ENCODE measurements at places on chromosomes 12 and 14.

DNA sequence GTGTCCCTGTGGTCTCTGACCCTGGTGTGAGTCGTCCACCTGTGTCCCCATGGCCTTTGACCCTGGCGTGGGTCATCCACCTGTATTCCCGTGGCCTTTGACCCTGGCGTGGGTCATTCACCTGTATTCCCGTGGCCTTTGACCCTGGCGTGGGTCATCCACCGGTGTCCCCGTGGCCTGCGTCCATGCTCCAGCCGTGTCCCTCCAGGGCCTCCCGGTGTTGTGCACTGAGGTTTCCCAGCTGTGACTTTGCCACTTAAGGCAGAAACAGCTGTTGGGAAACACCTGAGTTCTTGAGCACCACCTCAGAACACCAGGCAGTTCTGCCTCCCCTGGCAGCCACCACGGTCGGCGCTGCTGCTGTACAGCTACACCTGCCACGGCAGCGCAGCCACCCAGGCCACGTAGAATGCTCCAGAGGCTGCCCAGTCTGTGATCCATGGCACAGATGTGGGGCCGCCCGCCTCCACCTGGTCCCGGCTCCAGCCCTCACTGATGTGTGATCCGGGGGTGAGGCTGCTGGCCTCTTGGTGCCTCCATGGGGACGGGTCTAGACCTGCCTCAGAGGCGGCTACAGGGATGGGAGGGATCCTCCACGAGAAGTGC lies 69.1 kb upstream of the GALNT9 start:
- no peak for DNase-seq

DNA sequence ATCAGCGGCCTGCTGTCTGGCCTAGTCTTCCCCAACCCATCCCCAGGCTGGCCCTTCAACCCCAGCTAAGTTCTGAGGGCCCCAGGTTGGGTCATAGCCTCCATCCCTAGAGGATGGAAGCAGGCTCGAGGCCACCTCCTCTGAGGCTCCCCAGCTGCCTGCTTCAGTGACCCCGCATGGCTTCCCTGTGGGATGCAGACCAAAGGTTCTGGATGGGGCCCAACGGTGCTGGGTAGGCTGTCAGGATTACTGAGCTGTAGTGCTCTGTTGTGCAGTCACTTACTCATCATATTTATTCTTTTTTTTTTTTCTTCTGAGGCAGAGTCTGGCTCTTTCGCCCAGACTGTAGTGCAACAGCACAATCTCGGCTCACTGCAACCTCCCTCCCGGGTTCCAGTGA lies 92.0 kb downstream of the IRF2BPL start:
- DNase-seq, result no peak

GRCh38 chr12:110373425-110373824 lies 30.1 kb downstream of the ANAPC7 start:
- no peak for DNase-seq

GRCh38 chr12:113310489-113310888 lies 24.4 kb downstream of the SLC8B1 start:
- no peak for DNase-seq

DNA sequence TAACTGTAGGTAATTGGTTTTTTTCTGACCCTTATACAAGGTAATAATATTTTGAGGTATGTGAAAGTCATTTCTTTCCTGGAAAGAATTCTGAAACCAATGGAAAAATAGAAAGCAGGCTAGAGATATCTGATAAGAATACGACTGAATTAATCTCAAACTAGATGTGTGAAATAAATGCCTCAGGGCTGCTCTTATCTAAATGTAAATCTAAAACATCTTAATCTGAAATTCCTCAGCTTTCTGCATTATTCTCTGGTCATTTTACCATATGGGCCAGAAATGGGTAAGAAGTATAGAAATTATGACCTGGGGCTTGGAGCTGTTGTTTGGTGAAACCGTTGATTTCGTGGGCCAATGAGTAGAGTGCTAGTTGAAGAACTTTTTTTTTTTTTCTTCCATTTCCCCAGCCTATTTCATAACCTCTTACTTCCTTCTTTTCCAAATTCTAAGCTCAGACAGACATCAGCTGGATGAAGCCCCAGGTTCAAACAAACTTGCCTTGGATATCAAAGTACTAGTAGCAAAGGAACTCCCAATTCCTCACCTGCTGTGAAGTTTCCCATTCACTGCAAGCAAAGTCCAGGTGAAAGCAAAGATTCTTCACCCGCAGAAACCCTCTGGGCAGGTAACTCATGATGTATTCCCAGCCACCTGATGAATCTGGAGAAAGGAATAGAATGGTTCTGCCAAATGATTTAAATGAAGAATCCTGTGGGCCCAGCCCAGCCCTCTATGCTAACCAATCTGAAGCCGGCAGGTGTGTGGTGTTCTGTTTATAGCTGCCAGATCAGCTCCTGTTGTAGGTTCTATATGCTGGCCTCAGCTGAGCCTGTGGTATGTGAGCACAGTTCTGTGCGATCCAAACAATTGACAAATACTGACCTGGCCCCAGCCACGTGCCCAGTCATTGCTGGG lies 9.7 kb upstream of the FOS start:
- DNase-seq, result no peak

- no peak for DNase-seq
Measured at GRCh38 chr14:51419685-51420084, 179.6 kb downstream of the TMX1 start.

DNA sequence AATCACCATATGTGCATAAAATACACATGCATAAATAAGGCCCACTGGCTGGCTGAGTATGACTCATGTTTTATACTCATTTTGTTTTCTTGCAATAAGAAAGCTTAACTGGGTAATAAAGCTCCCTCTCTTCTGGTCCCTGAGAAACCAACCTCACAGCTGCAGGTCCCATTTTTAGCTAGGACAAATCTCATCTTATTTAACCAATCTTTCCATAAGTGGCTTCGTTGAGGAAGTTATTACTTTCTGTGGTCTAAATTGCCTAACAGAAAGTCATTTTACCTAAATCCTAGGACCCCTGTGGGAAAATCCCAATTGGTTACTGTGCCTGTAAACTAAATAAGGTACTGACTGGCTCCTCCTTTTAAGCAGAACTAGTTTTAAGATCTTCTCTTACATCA lies 232.8 kb upstream of the FBXO33 start:
- DNase-seq, result no peak

DNA sequence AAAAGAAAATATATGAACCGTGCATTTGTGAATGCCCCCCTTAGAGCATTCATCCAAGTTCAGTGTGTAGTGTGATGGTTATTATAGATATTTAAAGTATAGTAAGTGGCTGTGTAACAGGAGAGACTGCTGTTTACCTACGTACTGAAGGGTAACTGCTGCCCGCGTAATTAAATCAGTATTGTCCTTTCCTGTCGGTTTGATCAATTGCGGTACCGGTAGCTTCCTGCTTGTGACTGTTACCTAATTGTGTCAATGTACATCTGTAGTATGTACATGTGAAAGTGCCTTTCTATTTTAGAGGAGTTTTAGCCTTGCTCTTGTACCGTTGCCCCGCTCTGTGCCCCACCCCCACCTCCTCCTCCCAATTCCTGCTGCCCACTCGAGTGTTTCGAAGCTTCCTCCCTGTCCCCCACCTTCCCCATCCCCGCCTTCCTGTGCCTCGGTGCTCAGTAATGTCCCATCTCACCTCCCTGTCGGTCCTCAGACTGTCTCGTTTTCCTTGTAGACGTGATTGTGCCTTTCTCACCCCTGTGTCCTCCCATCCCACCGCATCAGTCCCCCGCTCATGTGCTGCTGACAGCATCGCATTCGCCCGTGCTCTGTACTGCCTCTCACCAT lies 75.0 kb downstream of the KICS2 start:
- DNase-seq, result no peak

DNA sequence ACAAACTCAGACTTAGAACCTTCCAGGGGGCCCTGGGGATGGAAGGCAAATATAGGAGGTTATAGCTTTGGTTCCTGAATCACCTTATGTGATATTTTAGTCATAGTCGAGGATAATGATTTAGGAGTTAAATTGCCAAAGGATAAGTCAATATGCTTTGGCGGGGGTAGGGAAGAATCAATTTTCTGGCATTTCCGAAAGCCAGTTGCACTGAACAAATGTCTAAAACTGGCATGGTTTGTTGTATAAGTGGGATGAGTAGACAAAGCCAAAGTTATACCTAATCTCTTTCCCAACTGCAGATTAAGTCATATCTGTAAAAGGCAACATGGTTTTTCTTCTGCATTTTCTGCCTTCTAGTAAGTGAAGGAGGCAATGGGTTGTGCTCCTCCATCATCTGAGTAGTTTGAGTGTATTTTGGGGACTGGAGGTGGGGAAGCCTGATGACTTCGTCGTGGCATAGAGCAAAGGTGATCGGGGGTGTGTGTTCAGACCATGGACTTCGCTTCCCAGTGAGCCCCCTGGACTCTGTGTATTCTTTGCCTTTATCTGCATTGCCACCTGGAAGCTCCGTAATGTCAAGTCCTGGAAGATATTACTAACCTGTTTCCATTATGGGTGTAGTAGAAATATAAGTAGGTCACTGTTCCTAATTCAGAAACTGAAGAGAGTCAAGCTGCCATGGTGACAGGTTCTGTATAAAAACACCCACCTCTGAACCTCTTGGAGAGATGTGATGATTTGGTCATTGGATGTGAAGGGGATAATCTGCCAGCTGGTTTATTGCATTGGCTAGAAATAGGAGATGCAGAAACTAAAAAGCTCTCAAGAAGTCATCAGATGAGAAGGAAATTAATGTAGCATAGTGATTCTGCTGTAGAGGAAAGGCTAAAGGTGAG lies 24.5 kb downstream of the PPFIBP1 start:
- DNase-seq, result no peak

DNA sequence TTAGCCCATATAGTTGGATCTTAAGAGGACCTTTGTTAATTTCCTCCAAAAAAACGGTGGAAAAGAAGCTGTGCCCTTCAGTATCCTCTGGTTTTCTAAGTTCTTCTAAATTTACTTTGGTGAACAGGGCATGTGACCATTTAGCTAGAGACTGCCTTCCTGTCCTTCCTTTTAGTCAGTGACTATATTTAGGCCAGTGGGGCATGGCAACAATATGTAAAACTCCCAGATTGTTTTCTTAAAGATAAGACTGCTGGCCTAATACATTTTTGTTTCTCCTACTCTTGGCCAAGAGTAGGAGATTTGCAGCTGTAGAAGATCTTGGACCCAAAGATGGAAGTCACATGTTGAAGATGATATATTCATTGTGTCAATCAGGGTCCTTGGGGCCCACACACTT lies 325.1 kb upstream of the DCN start:
- no peak for DNase-seq

DNA sequence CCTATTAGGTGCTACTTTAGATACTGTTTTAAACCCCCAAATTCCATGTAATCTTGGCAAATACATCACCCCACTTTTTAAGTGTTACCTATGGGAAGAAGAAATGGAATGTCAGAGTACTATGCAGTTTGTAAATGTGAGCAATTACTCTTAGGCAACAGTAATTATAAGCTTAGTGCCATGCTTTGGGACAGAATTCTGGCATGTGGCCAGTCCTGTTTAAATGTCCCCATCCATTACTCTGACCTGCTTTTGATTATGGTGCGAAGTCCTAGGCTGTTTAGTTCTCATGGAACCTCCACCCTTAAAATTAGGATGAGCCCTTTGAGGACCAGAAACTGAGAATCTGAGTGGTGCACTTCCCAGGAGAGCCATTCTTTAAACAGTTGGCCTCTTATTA lies 321.4 kb upstream of the RGS6 start:
- DNase-seq, result no peak

GRCh38 chr14:54478636-54479215 lies 10.1 kb downstream of the GMFB start:
- DNase-seq, result no peak

DNA sequence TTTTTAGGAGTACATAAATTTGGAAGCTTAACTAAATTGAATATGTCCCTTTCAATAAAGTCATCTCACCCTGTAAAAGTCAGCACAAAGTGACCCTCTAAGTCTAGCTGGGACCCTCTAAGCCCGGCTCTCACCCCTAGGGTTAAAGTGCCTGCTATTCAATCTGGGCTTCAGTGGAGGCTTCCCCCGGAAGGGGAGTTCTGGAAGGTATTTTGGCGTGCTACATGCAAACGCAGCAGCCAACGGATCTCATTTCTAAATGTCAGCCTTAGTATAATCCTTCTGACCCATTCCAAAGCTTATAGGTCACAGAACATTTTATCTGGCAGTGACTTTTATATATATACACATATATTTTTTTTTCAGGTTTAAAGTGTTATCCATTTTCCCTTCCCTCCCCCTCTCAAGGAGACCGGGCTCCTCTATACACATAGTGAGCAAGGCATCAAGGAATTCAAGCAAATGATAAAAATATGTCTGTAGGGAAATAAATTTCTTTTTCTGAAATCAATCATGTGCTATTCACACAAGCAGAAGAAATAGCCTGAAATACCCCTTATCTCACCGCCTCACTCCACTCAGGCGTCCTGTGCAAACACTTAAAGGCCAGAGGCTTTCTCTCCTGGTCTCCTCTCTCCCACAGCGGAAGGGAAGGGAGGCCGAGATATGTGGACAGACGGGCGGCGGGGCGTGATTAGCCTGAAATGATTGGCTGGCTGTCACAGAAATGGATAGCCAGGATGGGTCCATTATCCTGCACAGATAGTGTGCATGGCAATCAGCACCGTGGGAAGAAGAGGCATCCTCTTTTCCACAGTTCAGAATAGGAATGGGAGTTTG lies 301.7 kb downstream of the GALC start:
- DNase-seq, result no peak

DNA sequence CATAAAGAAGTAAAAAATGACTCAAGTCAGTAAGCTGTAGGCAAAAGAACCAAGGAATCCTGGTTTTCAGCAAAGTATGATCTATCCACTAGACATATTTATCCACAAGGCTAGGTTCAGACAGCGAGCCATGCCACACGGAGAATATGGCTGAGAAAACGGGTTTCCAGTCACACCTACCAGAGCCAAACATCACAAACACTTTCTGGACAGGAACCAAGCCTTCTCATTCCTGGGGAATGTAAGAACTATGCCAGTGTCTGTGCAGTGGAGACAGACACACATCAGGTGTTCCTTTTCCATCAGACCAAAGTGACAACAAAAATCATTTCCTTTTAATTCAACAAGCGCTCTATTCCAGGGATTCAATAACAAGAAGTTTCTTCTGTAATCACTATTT lies 41.1 kb downstream of the AREL1 start:
- no peak for DNase-seq

GRCh38 chr12:12338527-12339168 lies 11.4 kb downstream of the MANSC1 start:
- DNase-seq, result no peak

- no peak for DNase-seq
Measured at GRCh38 chr12:14505626-14506596, 61.8 kb downstream of the PLBD1 start.

DNA sequence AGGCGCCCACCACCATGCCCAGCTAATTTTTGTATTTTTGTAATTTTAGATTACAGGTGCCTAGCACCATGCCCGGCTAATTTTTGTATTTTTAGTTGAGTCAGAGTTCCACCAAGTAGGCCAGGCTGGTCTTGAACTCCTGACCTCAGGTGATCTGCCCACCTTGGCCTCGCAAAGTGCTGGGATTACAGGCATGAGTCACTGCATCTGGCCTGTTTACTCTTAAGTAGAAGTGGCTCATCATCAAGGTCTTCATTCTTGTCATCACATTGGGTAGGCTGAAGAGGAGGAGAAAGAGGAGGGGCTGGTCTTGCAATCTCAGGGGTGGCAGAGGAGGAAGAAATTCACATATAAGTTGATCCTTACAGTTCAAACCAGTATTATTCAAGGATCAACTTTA lies 152.4 kb upstream of the ATP2B1 start:
- no peak for DNase-seq

- no peak for DNase-seq
Measured at GRCh38 chr14:99296517-99296916, 24.5 kb upstream of the BCL11B start.

Data from hindlimb muscle (tissue), 1 donor.